Epithelial cell of prostate (primary cell): ENCODE measurements at places on chromosomes 5 and 9.

- no peak for DNase-seq
Measured at GRCh38 chr9:71734950-71735349, 33.4 kb downstream of the CEMIP2 start.

GRCh38 chr5:1929108-1929991 is 46.6 kb upstream of the IRX4 start:
- no peak for DNase-seq

DNA sequence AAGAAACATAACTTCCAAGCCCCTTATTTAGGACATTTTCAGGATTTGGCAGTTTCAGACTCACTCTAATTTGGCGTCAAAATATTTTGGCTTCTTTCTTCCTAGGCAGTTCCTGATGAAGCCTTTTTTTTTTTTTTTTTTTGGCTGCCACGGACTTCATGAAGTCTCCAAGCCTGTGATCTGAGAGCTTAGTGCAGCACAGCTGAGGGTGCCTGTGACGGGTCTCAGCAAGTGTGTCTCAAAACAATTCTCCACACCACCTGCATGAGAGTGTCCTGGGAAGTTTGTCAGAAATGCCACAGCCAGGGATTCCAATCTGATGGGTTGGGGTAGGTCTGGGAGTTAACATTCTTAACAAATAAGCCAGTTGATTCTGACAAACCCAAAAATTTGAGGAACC is 6.0 kb upstream of the ESM1 start:
- no peak for DNase-seq

DNA sequence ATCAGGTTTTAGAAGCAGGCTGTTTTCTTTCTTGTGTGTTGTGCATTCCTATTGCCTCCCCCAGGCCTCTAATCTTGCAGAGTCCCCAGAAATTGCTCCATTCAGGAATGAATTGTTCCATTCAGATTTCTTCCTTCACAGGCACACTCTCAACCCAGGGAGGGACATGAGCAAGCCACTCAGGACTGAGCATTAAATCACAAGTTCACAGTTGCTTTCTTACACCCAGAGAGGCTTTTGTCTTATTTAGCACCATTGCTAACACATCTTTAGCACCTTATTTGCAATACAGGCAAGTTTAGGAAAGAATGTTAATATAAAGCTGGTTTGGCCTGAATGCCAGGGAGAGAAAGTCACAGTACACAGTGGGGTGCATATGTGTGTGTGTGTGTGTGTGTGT is 221.4 kb downstream of the RAB3C start:
- DNase-seq: no peak

DNA sequence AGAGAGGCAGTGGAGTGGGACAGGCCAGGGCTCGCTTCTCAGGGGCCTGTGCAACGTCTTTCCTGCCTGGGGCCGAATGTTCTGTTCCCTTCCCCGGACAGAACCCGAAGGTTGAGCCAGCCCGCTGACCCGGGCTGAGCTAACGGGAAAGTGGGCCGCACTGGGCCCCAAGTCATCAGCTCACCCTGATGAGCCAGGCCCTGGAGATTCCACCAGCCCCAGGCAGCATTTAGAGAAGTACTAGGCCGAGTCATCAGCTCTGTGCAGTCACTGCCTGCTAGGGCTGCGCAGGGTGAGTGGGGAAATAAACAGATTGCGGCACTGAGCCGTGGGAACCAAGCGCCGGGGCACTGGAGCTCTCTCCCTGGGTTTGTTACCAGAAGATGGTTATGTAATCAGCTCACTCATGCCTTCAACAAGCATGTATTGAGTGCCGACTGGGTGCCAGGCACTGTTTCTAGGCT is 29.1 kb upstream of the DUSP1 start:
- DNase-seq: peak; percentile 91

GRCh38 chr9:2473681-2474080 is 147.9 kb upstream of the VLDLR start:
- no peak for DNase-seq

- DNase-seq: no peak
Measured at GRCh38 chr5:102789469-102789868, 34.4 kb downstream of the PAM start.

DNA sequence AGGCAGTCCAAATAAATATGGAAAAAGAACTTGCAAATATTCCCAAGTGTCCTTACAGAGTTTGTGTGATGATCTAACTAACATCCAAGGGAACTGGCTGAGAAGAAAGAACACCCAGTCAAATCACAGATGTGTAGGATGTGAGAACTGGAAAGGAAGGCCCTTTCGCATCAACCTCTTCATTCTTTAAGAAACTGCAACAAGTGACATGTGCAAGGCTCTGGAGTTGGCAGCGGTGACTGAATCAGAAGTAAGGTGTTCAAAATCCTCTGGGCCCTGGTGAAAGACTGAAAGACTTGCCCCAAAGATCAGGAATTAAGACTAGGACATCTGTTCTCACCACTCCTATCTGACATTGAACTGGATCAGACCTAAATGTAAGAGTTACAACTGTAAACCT is 88.7 kb downstream of the RAPGEF1 start:
- DNase-seq: no peak

- DNase-seq: no peak
Measured at GRCh38 chr5:143442385-143442784, 38.9 kb upstream of the NR3C1 start.

DNA sequence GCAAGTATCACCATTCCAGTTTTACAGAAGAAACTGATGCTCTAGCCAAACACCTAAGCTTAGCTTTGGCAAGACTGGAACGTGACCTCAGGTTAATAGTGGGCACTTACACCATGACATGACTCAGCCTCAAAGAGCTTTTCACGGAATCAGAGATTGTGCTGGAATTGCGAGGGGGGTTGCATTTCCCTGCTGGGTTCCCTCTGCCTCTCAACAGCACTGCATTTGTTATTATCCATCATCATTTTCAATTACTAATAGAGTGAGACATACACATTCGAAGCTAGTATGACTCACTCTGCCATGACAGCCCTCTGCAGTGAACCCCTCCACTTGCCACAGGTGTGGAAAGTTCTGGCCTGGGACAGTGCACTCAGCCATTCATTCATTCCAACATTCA is 8.0 kb downstream of the SPOCK1 start:
- no peak for DNase-seq

GRCh38 chr5:140627972-140628371 is 5.0 kb downstream of the CD14 start:
- no peak for DNase-seq

DNA sequence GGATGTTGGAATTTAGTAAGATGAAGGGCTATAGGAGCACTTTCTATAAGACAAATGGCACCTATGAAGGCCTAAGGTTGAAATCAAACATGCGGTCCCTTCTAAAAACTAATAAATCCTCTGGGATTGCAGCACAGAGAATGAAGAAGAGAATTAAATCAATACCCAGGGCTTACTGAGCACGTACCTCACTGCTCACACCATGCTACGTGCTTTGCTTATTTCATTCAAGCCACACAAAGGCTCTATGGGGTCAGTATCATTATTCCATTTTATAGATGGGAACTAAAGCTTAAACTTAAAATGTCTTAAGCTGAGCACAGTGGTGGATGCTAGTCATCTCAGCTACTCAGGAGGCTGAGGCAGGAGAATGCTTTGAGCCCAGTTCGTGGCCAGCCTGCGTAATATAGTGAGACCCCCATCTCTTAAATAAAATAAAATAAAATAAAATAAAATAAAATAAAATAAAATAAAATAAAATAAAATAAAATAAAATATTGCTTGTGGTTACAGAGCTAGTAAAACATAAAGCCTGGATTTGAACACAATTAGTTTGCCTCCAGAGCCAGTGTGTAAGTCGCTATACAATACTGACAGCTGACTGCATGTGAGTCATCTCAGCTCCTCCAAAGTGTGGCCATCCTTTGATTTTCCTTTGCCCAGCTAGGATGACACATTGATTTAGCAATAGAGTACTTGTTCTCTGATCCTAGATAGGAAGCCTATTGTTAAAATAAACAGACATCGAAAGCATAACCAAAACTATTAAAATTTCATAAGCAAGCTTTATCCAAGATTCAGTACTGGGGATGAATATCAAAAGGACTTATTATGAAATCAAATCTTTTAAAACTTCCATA is 20.9 kb upstream of the DPYSL3 start:
- DNase-seq: peak; percentile 74

- no peak for DNase-seq
Measured at GRCh38 chr5:72541501-72542225, 34.5 kb upstream of the ZNF366 start.

- DNase-seq: no peak
Measured at GRCh38 chr9:130977811-130978221, 31.2 kb upstream of the LAMC3 start.

- DNase-seq: no peak
Measured at GRCh38 chr5:131751506-131751905, 45.3 kb downstream of the FNIP1 start.

DNA sequence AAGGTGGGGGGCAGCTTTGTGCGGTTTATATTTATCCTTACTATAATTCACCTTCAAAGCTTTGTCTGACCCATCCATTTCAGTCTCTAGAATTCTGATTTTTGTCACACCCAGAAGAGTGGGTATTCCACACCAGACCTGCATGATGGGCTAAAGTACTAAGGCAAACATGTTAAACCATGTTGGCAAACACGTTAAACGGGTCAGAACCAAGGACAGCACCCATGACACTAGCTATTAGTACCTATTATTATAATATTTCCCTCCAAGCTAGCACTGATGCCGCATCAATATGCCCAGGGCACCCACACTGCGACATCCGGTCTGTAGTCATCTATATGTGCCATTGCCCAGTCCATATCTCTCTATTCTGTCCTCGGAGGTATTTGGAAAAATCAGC is 104.7 kb downstream of the FBXW11 start:
- DNase-seq: no peak

DNA sequence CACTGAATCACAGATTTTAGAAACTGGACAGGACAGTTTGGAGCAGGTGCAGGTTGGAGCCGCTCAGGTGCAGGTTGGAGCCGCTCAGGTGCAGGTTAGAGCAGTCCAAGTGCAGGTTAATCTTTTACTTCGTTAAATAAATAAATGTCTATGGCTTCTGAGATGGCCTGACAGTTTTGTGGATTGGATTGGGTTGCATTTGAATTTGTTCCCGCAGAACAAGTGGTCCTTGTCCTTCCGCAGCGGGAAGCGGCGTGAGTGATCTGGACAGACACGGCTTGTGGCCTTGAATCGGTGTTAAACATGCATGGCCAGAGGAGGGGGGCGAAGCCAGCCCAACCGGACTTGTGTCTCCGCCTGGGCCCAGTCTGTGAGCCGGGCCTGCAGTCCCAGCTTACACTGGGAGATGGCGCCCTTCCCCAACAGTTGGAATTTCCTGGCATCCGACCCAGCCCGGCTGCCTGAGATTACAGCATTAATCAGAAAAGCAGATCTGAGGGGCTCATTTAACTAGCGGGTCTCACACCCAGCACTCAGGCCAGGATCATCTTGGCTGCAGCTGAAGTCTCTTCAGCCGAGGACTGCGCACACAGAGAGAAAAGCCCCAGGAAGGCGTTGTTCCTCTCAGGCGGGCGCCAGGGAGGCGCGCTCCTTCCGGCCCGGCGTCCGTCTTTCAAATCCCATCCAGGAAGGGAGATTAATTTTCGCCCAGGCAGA is 1.5 kb upstream of the OLFM1 start:
- DNase-seq: no peak

GRCh38 chr5:18216016-18216415 is 581.8 kb downstream of the TAF11L14 start:
- DNase-seq: no peak

- DNase-seq: no peak
Measured at GRCh38 chr5:101678481-101679193, 617.4 kb downstream of the SLCO4C1 start.

DNA sequence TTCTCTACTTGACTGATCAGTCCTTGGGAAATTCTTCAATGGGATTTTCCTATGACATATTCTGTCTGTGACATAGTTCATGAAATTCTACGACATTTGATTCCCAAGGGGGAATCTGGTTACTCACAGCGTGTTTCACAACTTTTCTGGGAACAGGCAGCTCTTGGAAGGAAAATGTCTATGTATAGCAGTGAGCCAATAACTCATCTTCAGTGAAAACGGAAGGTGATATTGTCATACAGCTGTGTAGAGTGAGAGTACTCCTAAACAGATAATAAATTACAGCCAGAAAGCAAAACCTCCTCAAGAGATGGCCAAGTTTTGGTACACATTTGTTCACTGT is 91.4 kb downstream of the C9orf152 start:
- DNase-seq: no peak

DNA sequence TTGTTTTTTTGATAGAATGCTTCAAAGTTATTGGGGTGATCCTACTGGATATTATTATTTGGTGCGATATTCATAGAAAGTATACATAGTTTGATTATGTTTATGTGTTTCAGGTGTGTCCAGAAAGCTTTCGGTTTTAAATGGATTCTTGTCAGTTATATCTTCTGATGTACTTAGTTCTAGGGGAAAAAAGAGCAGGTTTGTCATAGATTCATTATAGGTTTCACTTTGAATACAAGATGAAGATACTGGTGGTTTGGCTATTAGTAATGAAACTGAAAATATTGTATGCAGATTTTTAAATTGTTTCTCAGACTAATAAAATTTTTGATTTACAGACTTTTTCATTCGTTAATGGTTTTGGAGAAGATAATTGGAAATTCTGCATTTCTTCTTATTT is 98.9 kb downstream of the MAN2A1 start:
- DNase-seq: no peak

DNA sequence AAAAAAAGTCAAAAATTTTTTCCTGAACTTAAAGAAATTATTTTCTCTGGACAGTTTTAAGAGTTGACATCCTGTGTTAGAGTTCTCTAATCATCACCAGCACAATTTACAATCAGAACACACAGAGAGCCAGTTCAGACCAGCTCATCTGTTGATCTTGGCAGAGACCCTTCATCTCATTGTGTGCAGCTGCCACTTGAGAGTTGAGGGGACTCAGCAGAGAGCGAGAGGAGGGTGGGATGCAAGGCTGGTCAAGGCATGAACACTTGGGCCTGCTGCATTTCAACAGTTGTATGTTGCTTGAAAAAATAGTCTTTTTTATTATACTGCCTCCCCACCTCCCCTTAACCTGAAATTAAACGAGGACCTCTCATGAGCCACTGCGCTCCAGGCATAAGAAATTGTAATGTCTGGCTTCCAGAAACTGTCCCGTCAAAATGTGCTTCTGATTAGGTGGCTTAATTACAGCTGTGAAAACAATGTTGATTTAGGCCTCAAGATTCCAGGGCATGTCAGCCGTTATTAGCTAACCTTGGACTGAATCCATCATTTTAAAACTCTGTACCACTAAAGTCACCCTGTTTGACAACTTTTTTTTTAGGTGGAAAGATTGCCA is 383.6 kb downstream of the CCDC171 start:
- DNase-seq: no peak
